ENCODE measurements at places on chromosomes 5 and 9.

GRCh38 chr5:173967241-173967640, 21.7 kb upstream of the C5orf47 start:
- DNase-seq = no peak

DNA sequence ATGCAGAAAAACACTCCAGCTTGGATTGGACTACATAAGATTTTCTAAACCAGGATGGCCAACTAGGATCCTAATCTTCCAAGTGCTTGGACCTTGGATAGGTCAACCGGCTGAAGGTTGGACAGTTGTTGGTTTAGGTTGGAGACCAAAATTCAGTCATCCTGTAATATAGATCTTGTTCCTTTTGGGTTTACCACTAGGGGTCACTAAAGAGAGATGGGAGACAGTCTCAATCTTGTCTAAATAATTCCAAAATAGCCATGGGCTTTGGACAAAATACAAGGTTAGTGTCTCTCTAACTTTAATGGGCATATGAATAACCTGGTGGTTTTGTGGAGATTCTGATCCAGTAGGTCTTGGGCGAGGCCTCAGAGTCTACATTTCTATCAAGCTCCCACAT, 148.7 kb upstream of the ERCC6L2 start:
- no peak for DNase-seq

DNA sequence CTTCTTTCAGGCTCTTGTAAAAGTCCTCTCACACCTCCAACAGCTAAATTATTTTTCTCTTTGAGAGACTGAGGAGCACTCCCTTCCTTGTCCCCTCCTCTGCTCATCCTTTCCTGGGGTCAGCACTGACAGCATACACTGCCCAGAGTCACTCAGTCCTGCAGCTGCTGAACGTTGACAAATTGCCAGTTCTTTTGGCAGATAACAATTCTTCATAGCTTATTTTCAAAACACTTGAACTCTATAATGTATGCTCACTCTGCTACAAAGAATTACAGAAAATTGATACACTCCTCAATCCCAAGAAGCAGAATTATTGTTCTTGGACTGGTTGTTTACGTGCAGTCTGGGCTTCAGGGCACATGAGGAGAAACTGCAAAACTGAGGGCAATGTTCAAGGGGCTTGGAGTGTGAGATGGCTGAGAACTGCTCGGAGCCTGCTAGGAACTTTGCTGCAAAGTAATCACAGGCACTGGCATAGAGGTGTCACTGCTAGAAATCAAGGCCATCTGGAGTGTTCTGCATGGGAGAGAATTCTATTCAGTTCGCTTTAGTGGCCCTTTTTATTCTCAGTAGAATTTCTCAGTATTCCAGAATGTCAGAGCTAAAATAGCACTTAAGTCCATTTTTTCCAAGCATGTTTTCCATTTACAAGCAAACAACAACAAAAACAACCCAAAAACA, 96.4 kb upstream of the SPOCK1 start:
- DNase-seq = no peak

DNA sequence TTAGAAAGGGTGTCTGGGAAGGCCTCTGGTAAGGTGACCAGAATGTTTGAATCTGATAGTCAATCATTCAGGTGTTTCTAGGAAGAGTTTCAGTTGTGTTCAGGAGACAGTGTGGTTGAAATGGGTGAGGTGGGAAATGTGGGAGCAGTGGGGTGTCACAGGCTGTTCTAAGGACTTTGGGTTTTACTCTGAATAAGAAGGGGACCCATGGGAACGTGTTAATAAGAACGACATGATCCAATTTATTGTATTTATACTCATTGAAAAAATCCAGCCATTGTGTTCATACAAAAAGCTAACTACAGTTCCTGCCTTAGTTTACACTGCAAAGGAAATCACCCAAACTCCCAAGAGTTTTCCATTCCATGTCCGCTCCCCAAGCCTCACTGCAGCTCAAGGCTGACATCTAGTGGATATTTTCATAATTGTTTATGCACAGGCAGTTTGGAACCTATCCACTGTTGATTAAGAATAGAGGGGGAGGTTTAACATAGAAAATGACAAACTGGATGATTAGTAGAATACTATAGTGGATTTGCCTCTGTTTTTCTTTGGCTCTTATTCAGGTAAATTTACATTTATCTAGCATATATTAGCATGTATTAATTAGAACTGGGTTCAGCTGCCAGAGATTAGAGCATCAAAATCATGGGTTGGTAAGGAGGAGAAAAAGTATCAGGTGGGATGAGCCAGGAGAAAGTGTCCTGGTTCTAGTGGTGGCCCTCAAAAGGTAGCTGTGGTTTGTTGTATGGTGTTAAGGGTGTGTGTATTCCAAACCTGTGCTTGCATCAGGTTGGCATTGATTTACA, 17.7 kb downstream of the CAVIN4 start:
- no peak for DNase-seq

DNA sequence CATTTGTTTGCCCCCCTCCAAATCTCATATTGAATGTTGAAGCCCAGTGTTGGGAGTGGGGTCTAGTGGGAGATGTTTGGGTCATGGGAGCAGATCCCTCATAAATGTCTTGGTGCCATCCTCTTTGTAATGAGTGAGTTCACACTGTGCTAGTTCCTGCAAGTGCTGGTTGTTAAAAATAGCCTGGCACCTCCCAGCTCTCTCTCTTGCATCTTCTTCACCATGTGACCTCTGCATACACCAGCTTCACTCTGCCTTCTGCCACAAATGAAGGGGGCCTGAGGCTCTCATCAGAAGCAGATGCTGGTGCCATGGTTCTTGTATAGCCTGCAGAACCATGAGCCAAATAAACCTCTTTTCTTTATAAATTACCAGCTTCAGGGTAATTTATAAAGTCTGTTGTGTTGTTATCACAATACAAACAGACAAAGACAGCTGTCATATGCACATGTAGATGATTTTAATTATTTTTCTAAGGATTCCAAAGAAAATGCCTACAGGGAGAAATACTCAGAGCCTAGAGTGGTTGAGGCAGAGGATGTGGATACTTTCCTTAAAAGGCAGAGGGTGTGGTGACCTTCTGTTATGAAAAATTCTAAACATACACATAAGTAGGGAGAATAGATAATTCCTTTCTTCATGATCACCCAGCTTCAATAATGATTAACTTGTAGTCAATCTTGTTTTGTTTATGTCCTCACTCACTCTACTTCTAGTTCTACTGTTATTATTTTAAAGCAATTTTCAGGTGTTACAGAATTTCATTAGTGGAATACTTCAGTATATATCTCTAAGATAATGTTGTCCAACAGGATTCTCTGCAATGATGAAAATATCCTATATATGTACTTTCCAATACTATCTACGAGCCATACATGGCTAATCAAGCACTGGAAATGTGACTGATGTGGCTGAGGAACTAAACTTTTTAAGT, 75.1 kb upstream of the RANBP6 start:
- no peak for DNase-seq

GRCh38 chr9:1453636-1454035, 403.5 kb downstream of the DMRT2 start:
- DNase-seq = no peak

GRCh38 chr5:139386050-139386438, 2.9 kb upstream of the SLC23A1 start:
- DNase-seq = no peak

DNA sequence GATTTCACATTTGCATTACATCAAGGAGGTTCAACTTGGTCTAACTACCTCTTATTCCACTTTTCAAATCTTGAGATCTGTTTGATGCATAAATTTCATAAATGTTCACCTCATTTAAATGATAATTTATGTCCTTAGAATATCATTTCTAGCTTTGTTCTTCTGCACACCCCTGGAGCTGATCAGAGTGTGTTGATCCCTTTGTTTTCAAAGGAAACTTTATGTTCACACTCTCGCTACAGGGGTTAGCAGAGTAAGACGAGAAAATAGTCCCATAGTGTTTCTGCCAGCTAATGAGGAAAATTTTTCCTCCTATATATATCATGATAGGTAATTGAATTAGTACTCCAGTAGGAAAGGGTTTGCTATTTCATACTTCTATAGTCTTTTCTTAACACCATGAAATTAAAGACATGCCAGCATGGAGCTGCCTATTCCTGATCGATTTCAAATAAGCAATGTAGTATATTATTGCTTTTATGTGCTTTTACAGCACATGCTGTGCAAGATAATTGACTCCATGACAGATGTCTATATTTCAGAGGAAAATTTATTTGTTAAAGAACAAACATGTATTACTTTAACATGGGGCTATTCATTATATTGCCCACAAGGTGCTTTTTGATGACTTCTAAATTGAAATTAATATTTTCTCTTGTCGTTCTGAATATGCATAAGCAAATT, 4.8 kb upstream of the PAM start:
- no peak for DNase-seq

- peak; percentile 5 for DNase-seq
Observed at GRCh38 chr9:133147412-133148198, 16.1 kb downstream of the GBGT1 start.

GRCh38 chr5:51225789-51226742, 157.2 kb upstream of the ISL1 start:
- peak; percentile 14 for DNase-seq

GRCh38 chr5:157516006-157516405, 56.0 kb downstream of the NIPAL4 start:
- no peak for DNase-seq
